ENCODE measurements at places on chromosomes 7 and 10.

- no peak for DNase-seq
Observed at GRCh38 chr10:131452926-131453720, 141.6 kb upstream of the TCERG1L start.

- no peak for DNase-seq
Observed at GRCh38 chr7:101945034-101945758, 127.8 kb downstream of the CUX1 start.

DNA sequence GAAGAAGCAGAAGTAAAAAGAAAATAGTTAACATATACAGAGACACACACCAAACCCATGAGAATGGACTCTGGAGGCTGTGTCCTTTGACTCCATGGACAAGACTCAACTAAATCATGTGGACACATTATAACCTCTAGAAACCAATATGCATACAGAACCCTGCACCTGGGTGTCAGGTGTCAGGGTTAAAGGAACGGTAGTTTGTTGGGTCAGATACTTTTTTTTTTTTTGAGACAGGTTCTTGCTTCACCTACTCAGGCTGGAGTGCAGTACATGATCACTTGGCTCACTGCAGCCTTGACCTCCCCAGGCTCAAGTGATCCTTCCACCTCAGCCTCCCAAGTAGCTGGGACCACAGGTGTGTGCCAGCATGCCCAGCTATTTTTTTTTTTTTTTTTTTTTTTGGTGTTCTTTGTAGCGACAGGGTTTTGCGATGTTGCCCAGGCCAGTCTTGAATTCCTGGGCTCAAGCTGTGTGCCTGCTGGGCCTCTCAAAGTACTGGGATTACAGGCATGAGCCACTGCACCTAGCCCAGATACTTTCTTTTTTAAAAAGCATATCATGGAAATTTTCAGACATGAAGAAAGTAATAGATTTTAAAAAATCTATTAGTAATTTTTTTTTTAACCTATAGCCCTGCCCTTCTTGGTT lies 31.3 kb downstream of the GALNT11 start:
- DNase-seq = no peak

- DNase-seq = no peak
Observed at GRCh38 chr10:92278996-92279696, 11.7 kb downstream of the CPEB3 start.

DNA sequence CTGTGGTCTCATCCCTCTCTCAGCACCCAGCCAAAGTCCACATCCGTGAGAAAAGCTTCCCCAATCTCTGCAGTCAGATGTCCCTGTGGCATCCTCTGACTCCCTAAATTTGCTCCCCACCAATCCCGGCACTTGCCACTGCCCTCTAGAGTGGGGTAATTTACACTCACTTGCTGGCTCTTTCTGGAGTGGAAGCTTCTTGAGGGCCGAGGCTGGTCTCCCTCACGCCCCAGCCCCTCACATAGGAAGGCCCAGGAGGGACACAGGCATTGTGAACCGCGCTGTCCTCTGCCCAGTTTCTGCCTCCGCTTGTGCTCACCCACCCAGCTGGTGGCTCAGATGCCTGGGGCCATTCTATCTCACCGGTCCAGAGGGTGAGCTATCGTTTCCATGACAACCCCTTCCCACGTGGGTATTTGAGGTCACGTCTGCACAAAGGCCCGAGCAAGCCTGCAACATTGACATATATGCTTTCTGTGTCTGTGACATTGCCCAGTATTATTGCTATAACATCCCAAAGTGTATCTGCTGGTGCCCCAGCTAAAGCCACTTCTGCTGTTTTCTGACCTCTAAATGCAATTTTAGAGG lies 97.3 kb upstream of the CTBP2 start:
- no peak for DNase-seq

- DNase-seq = peak; percentile 74
Observed at GRCh38 chr7:12757443-12757842, 70.0 kb downstream of the ARL4A start.

DNA sequence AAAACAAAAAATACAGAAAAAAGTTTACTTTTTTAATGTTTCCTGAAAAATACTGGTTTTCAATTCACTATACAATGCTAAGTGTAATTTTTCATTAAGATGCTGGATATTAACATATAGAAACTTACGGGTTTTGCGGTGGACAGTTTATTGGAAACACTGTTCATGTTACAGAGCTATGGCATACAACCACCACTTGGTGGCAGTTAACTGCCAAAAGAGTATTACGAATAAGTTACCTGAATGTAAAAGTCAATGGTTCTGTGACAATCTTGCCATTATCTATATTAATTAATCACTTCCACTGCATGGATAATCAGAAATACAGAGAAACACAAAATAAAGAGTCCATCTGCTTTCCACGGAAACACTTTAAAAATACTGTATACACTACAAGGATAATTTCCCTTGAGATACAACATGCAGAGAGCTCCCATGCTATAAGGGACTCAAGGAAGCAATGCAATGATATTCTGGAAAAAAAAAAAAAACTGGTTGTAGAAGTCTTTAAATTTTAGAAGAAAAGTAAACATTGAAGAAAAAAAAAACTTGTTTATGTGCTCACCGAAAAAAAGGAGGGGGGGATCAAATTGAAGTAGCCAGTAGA lies 97.0 kb downstream of the TPK1 start:
- no peak for DNase-seq

DNA sequence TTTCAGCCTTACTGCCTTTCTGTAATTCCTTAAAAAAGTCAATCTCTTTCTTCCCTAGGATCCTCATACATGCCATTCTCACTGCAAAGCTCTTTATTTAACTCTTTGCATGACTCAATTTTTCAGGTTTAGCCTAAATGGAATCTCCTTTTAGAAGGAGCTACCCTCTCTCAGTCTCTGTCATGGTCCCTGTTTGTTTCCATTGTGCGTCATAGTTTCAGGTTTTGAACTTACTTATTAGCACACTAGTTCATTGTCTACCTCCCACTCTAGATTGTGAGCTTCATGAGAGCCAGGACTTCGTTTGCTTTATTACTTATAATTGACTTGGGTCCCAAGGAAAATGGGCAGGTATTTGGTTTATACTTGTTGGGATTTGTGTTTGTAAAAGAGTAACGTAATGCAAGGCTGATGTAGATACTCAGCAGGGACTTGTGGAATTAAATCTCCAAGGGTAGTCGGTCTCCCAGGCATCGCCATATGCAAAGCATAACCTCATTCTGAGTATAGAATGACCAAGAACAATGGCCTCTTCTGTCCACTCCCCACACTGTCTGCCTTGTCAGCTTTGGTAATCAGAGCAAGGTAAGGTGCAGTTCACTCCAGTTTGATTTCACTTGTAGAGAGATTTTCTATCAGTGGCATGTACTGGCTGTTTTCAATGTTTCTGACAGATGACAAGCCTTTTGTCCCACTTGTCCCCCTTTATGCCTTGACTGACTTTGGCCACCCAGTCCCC lies 252.0 kb downstream of the SORCS3 start:
- DNase-seq = no peak

DNA sequence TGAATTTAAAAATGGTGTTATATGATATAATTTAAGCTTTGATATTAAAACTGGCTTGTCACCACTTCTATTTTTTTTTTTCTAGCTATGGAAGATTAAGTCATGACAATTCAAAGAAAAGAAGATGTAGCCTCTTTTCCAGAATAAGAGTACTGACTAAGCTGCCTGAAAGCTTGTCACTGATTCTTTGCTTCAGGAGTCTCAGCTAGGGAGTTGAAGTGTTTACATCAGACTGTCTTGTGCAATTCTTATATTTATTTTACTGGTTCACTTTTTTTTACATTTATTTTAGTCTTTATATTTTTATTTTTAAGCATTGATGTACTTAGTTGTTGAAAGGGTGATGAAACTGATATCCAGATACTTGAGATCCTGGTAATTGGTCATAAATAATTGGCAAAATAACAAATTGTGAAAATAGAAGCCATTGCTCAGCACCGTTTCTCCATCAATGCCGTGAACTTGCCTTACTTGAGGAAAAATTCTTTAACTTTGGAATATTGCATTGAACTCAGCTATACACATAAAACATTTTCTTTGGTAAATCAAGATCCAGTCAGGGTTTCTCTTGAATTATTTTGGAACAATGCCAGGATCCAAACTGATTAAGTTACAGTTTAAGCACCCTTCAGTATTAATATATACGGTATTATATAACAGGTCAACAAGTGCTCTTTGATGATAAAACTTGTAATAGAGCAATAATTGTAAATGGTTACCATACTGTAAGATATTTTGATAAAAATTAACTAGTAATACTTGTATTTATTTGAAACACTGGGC lies 156.4 kb downstream of the PHTF2 start:
- peak; percentile 23 for DNase-seq

GRCh38 chr10:70704211-70704610 lies 31.9 kb downstream of the ADAMTS14 start:
- no peak for DNase-seq

- no peak for DNase-seq
Observed at GRCh38 chr7:90738249-90738648, 142.1 kb downstream of the CDK14 start.

All from AG04450 (cell line).